GM04503 (cell line): ENCODE measurements at places on chromosomes 1 and 21.

DNA sequence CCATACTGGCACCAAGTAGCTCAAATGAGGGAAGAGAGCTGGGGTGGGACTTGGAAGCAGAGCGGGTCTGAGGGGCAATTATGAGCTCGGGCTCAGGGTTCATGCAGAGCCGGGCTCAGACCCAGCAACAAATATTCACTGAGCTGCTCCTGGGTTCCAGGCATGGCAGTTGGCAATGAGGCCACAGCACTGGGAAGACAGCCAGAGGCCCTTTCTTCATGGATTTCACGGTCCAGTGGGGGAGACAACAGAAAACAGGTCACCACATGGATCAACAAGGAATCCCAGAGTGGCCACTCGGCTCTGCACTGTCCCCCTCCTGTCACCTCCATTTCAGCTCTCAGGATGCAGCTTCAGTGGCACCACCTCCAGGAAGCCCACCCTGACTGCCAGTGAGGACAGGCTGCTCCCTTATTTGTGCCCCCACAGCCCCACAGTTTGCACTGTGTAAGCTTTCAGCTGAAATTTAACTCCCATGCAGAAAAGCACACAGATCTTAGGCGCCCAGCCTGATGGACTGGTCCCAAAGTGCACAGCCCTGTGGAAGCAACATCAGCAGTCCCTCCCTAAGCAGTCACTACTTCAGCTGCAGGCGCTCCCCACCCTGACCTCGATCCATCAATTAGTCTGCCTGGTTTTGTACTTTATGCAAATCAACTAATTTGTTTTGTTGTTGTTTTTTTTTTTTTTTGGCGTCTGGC is 22.4 kb downstream of the ARHGEF19 start:
- no peak for DNase-seq

GRCh38 chr1:234562334-234562733 is 47.6 kb downstream of the IRF2BP2 start:
- no peak for DNase-seq

DNA sequence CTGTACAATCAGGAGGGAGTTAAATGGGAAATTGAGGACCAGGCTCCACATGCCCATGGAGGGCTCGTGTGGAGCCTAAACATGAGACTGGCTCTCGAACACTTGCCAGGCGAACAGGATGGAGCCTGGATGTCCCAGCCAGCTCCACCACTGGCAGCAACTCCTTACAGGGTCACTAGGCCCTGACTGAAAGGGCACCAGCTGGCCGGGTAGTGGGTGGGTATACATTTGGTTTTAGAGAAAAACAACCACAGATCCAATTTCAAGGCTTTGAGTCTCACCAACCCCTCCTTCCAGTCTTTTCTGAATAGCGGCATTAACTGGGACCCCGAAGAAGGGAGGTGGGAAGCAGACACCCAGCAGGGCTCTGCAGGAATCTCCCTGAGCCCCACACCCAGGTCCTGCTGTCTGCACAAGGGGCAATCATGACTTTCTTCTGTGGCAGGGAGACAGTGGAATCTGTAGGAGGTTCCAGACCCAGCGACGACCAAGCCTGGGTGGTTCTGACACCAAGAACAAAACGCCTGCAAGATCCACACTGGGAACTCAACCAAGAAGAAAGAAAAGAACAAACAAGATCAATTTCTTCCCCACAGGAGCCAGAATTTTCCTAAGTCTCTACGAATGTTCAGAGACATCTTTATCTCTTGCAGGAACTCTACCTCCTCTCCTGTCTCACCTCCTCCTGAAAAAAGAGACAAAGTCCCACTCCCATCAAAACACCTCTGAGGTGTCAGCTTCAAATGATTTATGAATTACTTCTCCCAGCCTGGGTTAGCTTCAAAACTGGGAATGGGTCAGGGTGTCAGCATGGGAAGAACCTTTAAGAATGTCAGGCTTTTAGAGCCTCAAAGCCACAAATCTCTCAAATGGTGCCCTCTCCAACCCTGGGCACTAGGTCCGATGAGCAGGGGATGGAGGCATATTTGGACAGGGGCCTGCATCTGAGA is 26.5 kb upstream of the SRP9 start:
- no peak for DNase-seq

DNA sequence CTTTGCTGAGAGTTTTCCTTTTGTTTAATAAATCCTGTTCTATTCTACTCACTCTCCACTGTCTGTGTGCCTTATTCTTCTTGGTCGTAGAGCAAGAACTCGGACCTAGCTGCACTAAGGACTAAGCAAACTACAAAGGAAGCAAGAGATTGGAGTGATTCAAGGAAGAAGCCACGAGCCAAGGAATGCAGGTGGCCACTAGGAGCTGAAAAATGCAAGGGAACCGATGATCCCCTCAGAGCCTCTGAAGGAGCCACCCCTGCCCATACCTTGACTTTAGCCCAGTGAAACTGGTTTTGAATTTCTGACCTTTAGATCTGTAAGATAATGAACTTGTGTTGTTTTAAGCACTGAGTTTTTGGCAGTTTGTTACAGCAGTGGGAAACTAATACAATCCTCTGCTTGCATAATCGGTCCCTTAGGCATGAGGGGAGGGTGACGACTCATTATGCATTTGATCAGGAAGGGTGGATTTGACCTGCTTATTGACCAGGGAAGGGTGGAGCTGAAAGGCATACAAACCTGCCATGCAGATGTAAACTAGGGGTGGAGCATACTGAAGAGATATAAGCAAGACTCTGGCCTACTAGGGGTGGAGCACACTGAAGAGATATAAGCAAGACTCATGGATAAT is 6.2 kb upstream of the CA6 start:
- no peak for DNase-seq

DNA sequence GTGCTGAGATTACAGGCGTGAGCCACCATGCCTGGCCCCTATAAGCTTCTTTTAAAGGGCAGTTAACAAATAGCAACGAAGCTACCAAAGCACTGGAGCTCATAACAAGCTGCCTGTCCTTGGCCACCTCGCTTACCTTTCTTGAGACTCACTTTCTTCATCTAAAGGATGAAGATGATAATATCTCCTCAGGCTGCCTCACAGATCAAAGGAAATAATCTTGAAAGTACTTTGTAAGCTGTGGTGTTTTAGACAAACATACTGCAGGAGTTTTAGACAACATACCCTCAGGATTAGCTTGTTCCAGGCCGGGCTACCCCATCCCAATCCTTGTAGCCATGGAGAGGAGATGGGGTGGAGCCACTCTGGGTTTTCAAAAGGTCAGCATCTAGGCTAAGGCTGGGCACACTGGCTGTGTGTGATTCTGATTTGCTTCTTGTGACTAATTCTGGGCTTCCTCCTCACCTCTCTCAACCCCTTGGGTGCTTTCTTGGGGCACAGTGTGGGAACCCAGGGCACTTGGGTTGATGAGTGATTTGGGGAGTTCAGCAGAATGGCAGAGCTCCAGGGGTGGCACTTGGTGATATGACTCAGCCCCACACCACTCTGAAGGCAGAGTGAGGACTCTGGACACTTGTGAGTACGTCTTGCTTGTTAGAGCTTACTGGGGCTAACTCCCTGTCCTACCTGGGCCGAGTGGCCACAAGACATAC is 5.2 kb downstream of the GPR25 start:
- DNase-seq: no peak
